ENCODE measurements at places on chromosomes 3 and 15. TPM values are rescaled to one million over a fixed set of nuclear protein-coding genes. Genes with fewer than 3 reads are reported as not detected.

SCN11A gene
- polyA plus RNA-seq = 0.06 TPM

XYLB gene
- 21.4 TPM for polyA plus RNA-seq

TKT gene
- polyA plus RNA-seq = 178 TPM

C3orf20 gene
- polyA plus RNA-seq = not detected

RLBP1 gene
- 0.17 TPM for polyA plus RNA-seq

CFAP161 gene
- not detected for polyA plus RNA-seq

SQOR gene
- 31.1 TPM for polyA plus RNA-seq

MESP1 gene
- 1.8 TPM for polyA plus RNA-seq

FBXO40 gene
- not detected for polyA plus RNA-seq

GP5 gene
- 0.15 TPM for polyA plus RNA-seq

GPR149 gene
- polyA plus RNA-seq = not detected

ACKR2 gene
- 7.3 TPM for polyA plus RNA-seq
